ENCODE measurements at places on chromosomes 4 and X.

DNA sequence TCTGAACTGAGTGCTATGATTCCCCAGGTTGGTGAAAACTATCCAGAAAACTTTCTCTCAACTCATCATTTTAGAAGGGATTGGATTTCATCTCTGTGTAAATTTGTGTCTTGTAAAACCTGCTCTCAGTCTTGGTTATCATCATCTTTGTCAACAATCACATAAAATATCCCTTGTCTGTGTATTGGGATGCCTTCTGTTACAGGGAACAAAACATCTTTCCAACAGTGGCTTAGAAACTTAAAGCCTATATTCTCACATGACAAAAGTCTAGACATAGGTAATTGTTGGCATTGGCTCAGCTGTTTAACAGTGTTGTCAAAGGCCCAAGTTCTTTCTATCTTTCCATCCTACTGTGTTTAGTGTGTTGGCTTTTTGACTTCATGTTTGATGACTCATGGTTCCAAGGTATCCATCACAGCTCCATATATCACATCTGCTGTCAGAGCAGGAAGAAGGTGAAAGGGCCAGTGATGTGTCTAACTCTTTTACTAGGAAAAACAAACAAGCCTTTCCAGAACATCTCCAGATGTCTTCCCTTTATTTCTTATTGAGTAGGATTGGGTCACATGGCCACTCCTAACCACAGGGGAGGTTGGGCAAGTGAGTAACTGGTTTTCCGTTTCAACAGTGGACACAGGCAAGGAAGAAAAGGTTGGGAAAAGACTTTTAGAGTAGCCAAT is 65.0 kb downstream of the PHEX start:
- no peak for DNase-seq

GRCh38 chrX:110276778-110277177 is 41.1 kb downstream of the AMMECR1 start:
- DNase-seq = no peak

- no peak for DNase-seq
Observed at GRCh38 chr4:73897380-73898136, 28.4 kb downstream of the CXCL1 start.

GRCh38 chrX:108362026-108362425 is 76.2 kb downstream of the COL4A6 start:
- DNase-seq = no peak

- peak; percentile 43 for DNase-seq
Observed at GRCh38 chrX:12978205-12979025, 3.5 kb downstream of the TMSB4X start.

DNA sequence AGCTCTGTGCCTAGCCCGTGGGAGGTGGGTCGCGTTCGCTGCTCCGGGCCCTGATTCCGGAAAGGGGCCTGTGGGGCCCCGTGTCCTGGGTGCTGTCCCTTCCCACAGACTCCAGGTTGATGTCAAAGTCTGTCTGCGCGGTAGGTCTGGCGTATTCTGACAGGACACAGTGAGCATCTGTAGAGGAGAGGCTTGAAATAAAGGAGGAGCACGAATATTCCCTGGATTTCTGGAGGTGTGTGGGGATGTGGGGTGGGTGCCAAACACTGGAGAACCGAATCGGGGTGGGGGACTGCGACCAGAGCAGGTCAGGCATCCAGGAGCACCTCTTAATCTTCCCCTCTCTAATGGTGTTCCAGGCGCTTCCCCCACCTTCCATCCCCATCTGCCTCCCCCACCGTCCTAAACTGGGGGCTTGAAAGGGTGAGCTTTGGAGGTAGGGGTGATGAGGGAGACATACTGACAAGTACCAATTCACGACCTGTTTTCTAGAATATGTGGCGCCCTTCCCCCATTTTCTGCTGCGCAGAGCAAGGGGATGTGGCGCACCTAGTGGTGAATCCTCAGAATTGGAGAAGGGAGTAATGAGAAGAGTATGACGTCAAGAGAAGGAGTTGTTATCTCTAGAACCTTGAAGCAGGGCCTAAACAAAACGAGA is 877 bp downstream of the GPRASP1 start:
- DNase-seq = peak; percentile 3

DNA sequence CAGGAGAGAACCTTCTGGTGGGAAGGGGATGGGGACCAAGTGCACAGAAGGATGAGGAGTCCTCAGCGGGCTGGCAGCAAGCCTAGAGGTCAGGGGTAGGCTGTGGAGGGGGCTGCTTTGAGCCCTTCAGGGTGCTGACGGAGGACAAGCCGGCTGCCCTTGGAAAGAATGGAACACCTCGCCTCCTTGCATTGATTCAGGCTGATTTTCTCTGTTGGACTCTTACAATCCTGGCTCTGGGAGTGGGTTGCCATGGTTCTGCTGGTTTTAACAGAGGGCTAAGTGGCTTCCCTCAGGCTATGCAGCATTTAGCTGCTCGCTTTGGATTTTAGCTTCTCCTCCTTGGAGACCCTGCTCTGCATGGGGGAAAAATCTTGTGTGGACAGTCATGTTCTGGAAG is 49.4 kb upstream of the CHRNA9 start:
- no peak for DNase-seq

DNA sequence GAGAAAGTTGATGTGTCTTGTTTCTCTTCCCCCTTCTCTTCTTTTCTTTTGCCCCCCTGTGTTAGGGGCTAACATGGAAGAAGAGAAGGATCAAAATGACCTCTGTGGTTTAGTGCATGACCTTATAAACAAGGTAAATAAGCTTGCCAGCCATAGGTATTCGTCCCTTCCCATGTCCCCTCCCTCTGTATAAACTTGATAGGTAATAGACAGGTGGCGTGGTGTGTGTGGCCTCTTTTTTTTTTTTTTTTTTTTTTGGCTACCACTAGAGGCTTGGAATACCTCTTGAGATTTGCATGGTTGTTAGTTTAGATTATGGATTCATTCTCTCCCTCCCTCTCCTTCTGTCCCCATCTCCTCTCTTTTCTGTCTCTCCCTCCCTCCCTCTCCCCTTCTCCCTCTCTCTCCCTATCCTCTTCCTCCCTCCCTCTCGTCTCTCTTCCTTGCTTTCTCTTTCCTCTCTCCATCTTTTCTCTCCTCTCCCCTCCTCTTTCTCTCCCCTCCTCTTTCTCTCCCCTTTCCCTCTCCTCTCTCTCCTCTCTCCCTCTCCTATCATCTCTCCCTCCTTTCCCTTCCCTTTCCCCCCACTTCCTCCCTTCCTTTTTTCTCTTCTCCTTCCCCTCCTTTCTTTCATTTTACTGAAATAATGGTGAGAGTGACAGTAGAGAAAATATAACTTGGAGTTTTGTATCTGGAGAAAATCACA is 134.4 kb downstream of the AFF1 start:
- no peak for DNase-seq

- no peak for DNase-seq
Observed at GRCh38 chr4:137029026-137029425, 503.3 kb downstream of the PCDH18 start.

- no peak for DNase-seq
Observed at GRCh38 chrX:9091258-9091657, 57.3 kb upstream of the FAM9B start.

GRCh38 chr4:125016892-125017299 is 297.9 kb upstream of the FAT4 start:
- no peak for DNase-seq

GRCh38 chr4:122798101-122798500 is 28.5 kb upstream of the FGF2 start:
- no peak for DNase-seq

DNA sequence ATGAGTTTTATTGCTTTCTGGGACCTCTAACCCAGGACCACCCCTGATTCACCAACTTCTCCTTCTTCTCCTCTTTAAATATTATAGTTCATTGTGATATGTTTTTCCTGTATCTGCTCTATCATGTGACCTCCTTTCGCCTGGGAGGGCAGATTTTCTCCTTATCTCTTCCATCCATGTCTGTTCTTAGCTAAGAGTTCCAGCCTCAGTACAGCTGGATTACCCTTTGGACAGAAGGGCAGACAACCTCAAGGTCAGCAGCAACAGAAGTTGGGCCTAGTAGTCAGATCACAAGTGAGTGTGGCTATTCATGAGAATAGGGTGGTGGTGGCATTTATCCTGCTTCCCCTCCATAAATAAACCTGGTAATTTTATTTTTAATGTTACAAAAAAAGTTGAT is 5.7 kb upstream of the XK start:
- DNase-seq = no peak

- DNase-seq = no peak
Observed at GRCh38 chr4:5398056-5398455, 310.3 kb downstream of the EVC2 start.

- DNase-seq = no peak
Observed at GRCh38 chr4:158826057-158826456, 57.2 kb downstream of the FNIP2 start.

DNA sequence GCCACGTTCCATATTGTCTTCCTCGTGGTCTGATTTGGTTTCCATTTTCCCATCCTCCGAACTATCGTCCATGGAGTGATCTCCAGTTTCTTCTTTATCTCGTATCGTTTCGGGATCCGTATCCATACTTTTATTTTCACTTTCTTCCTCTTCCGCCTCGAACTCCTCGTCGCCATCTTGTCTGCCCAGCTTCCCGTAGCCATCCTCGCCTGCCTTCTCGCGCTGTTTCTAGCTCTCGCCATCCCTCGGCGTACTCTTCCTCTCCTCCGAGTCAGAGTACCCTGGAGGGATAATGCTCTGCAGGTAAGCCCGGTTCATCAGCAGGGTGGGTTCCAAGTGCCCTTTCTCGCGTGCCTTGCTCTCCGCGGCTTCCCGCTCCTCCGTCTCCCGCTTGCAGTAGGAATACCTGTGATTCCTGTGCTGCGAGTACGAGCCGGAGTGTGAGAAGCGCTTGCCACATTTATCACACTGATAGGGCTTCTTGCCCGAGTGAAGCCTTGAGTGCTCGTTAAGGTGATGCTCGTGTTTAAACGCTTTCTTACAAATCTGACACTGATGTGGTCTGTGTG is 134.5 kb upstream of the TAPT1 start:
- DNase-seq = no peak

GRCh38 chr4:41199788-41200187 is 14.6 kb downstream of the APBB2 start:
- no peak for DNase-seq

- no peak for DNase-seq
Observed at GRCh38 chr4:84378983-84379382, 120.1 kb downstream of the NKX6-1 start.

- DNase-seq = no peak
Observed at GRCh38 chrX:97026406-97026805, 142.7 kb downstream of the RPA4 start.

GRCh38 chr4:148069895-148070178 is 337.9 kb downstream of the ARHGAP10 start:
- DNase-seq = no peak

GRCh38 chr4:46249106-46249505 is 125.3 kb upstream of the GABRG1 start:
- DNase-seq = no peak

DNA sequence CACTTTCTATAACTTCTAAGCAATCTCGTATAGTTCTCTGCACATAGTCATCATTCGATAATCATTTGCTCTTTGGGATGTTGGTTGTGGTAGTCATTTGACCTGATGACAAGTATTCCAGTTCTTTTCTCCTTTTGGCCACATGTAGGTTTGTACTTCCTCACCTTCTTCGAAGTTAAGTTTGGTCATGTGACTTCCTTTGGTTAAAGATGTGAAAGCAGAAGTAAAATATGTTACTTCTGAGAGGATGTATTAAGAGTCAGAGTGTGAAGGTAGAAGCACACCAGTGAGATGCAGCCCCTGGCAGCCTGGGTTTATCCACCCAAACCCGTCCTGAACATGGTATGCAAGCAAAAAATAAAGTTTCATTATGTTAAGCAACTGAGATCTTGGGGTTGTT is 48.9 kb upstream of the ZNF518B start:
- no peak for DNase-seq

GRCh38 chr4:153401501-153401900 is 57.0 kb downstream of the MND1 start:
- no peak for DNase-seq

DNA sequence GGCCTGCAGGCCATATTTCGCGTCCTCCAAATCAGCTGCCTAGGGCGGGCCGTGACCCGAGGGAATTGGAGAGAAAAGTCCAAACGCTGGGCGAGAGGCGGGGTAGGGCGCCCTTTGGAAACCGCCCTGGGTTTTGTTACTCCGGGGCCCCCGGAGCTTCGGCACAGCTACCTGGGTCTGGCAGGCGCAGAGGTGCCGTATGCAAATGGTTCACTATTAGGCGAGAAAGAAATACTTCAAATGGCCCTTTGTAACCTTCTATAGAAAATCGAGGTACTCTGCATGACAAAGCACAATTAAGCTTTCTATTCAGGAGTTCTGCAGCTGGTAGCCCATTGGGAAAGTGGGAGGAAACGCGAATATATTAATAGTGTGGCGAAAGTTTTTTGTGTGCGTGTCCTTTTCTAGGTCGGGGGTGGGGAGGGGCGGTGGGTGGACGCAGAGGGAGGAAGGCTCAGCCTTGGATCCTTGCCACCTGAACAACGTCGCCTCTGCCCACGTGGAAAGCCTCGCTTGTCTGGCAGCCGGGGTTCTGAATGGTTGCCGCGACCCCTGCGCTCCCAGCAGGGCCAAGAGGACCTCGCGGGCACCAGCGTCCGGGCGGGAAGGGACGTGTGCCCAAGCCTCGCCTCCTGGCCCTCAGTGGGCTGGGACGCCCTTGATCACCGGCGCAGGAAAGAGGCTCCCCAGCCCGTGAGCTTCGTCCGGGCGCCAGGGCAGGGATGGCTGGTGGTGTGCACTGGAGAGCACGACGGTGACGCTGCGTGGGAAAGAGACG is 9.5 kb downstream of the GSX2 start:
- no peak for DNase-seq

GRCh38 chr4:164109503-164109902 is 615.0 kb downstream of the TMA16 start:
- no peak for DNase-seq

GRCh38 chrX:103774070-103774642 is 2.5 kb upstream of the PLP1 start:
- DNase-seq = no peak

GRCh38 chrX:148804579-148805355 is 304.4 kb downstream of the AFF2 start:
- DNase-seq = no peak

DNA sequence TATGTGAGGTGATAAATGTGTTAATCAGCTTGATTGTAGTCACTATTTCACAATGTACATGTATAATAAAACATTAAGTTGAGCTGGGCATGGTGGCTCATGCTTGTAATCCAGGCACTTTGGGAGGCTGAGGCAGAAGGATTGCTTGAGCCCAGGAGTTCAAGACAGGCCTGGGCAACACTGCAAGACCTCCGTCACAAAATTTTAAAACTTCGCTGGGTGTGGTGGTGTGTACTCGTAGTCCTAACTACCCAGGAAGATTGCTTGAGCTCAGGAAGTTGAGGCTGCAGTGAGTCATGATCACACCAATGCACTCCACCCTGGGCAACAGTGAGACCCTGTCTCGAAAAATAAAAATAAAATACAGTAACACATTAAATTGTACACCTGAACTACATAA is 20.1 kb downstream of the LYAR start:
- DNase-seq = no peak

- DNase-seq = no peak
Observed at GRCh38 chr4:71008196-71008595, 14.7 kb downstream of the DCK start.

GRCh38 chr4:168618577-168619265 is 121.9 kb downstream of the PALLD start:
- no peak for DNase-seq

Data from stimulated activated CD8-positive, alpha-beta memory T cell treated with anti-CD3 and anti-CD28 coated beads, Interleukin-15, amount 100 ng/mL, for 48 hours (primary cell).